ENCODE measurements at places on chromosomes 7 and 10. TPM values are rescaled to one million over a fixed set of nuclear protein-coding genes. Genes with fewer than 3 reads are reported as not detected.
A peak's percentile ranks its signal among the peaks of the same experiment; 100 is the strongest.

DNA sequence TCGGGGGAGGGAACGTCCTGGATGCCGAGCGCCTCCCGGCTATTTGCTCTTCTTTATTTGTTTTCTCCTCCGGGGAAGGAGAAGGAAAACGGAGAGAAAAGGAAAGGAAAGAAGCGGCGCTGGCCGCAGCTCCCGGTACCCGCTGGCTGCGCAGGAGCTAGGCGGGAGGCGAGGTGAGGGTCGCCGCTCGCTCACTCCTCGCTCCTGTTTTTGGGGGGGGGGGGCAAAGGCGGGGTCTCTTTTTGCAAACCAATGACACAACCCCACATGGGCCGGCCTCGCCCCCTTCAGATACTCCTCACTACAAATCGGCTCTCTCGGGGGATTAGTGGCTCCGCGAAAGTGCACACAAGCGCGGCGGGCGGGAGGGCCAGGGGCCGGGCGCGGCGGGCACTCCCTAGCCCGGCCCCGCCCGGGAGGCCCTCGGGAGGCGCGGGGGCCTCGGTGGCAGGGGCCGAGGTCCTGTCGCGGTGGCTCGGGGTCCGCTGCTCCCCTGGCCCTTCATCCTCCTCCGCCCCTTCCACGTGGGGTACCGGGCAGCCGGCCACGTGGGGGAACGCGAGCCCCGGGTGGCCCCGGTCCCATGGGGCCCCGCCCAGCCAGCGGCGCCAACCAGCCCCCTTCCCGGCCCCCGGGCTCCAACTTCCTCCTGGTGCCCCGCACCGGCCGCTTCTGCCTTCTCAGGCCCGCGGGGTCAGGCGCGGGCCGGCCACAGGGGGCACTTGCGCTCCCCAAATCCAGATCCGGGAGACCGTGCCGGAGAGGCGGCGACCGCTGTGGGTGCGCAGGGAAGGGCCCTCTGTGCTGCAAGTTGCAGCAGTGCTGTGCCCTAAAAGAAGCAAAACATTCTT lies 718 bp upstream of the CTBP2 start:
- peaks cover 74% of the 10 kb centered on the region for H3K27me3 ChIP-seq
- H3K36me3 ChIP-seq, result no peaks in the 10 kb centered on the region
- peaks cover 38% of the 10 kb centered on the region for H3K4me1 ChIP-seq
- H3K4me3 ChIP-seq, result peak overlapping the region; percentile 64
- DNase-seq, result peak; percentile 92

Gene TAS2R16
- total RNA-seq, result not detected

Gene GTPBP4
- 48.6 TPM for total RNA-seq

DNA sequence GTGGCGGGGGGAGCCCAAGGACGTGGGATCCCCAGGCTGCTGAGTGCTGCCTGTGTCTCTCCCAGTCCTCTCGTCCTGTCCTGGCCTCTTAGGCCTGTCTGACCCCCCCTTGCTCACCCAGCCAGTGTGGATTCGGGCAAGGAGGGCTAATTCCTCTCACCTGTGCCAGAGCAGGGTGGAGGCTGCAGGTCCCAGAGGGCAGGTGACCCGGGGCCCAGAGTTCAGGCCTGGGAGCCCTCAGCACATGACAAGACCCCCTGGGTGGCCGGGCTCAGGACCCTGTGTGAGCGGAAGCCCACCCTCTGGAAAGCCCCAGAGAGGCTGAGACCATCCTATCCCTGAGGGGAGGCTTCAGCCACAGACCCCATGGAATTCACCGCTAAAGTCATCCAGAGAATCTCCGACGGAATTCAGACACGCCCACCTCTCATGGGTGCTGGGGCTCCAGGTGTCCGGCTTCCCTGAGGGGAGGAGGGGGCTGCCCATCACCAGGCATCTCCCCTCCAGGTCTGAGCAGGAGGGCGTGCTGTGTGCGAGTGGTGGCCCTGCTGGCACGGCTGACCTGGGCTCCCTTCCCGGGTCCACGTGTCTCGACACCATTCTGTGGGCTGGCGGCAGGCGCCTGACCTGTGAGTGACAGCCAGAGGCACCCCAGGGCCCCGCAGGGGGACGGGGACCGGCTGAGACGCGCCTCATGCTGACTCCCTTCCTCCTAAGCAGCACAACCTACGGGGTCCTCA lies 5.0 kb downstream of the KNDC1 start:
- no peak overlapping the region for H3K27ac ChIP-seq
- peaks cover 32% of the 10 kb centered on the region for H3K27me3 ChIP-seq
- DNase-seq, result peak; percentile 71
- H3K4me1 ChIP-seq, result peaks cover 10% of the 10 kb centered on the region

DNA sequence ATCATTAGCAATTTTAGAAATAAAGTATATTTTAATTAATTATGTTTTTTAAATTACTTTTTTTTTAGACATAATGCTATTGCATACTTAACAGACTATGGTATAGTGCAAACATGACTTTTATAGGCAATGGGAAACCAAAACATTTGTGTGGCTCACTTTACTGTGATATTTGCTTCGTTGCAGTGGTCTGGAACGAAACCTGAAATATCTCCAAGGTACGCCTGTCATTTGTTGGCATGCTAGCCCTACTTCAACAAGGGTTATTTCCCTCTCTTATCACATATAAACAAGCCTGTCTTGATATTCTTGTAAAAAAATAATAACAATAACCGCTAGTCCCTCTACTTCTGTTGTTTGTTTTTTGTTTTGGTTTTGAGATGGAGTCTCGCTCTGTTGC lies 74.2 kb downstream of the TYW1B start:
- no peaks in the 10 kb centered on the region for H3K4me1 ChIP-seq
- H3K27ac ChIP-seq, result no peak overlapping the region
- no peak for DNase-seq
- H3K27me3 ChIP-seq, result no peaks in the 10 kb centered on the region
- H3K36me3 ChIP-seq, result peaks cover 28% of the 10 kb centered on the region
